Left ventricle myocardium inferior (tissue), 1 donor: ENCODE measurements at places on chromosomes 3 and 15.

DNA sequence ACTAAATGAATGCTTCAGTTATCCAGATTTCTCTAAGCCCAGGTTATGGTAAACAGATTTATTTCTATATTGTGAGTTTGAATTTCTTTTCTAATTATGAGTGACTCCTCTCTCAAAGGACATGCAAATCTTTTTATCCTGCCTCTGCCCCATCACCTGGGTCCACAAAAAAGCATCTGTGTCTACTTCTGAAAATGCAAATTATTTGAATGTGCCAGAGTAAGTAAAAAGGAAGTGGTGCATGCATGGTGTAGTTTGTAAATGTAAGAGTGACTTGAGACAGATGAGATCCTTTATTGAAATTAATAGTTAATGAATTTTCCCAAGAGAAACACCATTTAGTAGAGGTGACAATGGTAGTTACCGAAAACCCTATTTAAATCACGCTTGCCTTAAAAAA, 26.9 kb downstream of the MCTP2 start:
- no peak for DNase-seq

DNA sequence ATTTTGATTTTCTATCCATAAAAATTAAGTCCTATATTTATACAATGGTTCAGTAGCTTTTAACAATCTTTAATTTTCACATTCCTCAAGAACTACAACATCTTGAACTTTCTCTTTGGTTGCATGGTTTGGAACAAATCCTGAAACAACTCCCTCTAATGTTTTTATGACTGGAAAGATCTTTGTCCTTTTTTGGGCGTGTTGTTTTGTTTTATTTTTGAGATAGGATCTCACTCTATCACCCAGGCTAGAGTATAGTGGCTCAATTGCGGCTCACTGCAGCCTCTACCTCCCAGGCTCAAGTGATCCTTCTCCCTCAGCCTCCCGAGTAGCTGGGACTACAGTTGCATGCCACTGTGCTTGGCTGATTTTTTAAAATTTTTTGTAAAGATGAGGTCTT, 4.0 kb downstream of the STX19 start:
- no peak for DNase-seq

DNA sequence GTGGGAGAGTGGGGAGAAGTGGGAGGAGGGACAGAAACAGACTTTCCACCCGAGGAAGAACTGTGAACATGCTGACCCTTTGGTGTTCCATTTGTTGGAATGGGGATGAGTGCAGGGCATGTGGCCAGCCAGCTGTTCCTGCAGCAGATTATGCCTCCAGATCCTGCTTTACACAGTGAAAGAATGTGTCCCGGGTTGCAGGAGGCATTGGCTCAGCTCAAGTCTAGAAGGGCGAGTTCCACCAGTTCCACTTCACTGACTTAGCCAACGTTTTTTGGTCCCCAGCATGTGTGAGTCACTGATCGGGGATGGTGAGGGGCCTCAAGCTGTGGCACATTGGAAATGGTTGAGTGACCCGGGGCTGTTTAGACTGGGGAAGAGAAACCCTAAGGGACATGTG, 307.0 kb upstream of the ROPN1 start:
- no peak for DNase-seq

DNA sequence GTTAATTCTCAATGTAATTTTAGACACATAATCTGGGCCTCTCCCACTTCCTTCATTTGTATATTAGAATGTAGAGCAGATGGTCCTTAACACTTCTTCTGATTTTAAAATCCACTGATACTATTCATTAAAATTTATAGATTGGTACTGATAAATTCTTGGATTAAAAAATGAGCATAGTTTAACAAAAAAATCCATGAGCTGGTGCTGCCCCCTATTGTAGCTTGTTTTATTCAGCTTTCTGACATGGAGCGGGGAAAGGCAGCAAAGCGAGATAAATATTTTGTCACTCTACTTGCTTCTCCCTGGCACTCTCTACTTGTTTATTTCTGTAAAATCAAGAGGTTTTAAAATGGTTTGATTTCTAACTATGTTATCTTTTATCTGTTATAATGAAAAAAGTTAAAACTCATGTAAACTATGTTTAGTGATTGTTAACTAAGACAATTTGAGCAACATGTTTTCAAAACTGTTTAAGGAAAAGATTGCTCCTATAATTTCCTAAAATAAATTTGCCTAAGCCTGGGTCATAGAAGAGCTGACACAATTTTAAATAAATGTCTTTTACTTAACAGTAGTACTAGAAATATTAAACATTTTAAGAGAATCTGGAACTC, 26.5 kb upstream of the PLOD2 start:
- DNase-seq, result no peak

DNA sequence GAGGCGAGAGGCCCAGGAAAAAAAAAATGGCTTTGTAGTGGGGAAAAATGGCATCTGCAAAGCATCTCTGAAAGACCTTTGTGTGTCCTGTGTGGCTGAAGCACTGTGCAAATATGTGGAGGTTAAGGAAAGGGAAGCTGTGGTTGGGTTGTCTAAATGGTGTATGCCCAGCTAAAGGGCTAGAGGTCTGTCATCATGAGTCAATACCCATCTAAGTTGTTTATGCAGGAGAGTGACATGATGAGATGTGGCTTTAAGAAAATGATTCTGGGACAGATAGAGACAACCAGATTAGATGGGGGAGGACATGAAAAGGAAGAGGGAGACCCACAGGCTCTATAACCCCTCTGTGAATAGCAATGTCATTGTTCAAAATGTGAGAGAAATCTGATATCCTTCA, 280.7 kb downstream of the MFSD1 start:
- no peak for DNase-seq

DNA sequence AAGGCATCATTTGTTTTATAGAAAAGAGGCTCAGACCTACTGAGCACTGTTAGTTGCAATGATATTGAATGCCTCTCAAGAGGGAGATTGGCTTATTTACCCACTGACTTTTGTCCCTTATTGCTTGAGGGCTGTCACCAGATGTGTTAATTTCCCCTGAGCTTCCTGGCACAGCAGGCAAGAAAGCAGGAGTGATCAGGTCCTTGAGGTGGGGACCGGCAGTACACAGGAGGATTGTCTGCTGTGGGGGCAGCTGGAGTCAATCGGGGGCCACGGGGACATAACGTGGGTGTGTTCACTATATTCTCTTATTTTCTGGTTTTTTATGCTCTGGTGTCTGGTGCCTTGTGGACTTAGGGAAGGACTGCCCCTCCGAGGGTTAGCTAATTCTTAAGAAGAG, 44.6 kb downstream of the GASK1A start:
- no peak for DNase-seq

- DNase-seq, result peak; percentile 19
Measured at GRCh38 chr15:95457520-95457919, 873.0 kb upstream of the NR2F2 start.
